ENCODE measurements at places on chromosomes 3 and 15.

- DNase-seq, result no peak
These were observed 73.8 kb upstream of the HRH1 start for GRCh38 chr3:11080492-11080891.

DNA sequence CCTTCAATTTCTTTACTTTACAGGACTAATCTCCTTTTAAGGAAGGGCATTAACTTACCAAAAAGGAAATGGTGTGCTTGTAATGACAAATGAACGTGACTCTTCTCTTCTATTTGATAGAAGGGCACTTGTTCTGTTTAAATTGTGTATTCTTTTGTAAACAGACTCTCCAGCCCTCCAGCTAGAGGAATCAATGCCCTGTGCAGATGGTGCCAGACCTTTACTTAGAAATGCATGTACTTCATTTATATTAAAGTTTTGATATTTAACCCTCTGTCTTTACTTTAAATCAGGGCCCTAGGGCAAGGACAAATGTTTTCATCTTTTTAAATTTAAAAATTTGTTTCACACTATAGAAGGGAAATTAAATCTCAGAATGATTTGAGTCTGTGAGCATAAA is 355.1 kb downstream of the GBE1 start:
- DNase-seq, result no peak

- DNase-seq, result no peak
These were observed 22.1 kb upstream of the WDR49 start for GRCh38 chr3:167675848-167676247.

- no peak for DNase-seq
These were observed 7.3 kb downstream of the ADAMTS17 start for GRCh38 chr15:100334456-100334855.

- peak; percentile 28 for DNase-seq
These were observed 64.0 kb upstream of the CPOX start for GRCh38 chr3:98657457-98657856.

- no peak for DNase-seq
These were observed 45.1 kb downstream of the MUC4 start for GRCh38 chr3:195766671-195767070.

- DNase-seq, result no peak
These were observed 430 bp downstream of the SLCO2A1 start for GRCh38 chr3:134029256-134029733.

DNA sequence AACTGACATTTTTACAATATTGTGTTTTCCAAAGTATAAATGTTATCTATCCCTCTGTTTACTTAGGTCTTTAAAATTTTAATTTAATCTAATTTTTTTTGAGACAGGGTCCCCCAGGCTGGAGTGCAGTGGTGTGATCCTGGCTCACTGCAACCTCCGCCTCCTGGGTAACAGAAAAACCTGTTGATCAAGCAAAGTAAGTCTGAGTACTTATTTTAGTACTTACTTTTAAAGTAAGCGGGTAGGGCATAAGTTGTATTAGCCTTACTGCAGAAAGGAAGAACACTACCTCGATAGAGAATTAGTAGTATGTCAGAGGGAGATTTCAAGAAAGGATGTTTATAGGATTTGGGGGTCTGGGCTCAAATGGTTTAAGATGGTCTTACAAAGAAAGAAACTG is 11.9 kb upstream of the FEM1B start:
- no peak for DNase-seq

GRCh38 chr15:45441686-45442085 is 63.3 kb upstream of the GATM start:
- DNase-seq, result no peak

GRCh38 chr3:73681610-73682009 is 56.9 kb upstream of the PDZRN3 start:
- no peak for DNase-seq

DNA sequence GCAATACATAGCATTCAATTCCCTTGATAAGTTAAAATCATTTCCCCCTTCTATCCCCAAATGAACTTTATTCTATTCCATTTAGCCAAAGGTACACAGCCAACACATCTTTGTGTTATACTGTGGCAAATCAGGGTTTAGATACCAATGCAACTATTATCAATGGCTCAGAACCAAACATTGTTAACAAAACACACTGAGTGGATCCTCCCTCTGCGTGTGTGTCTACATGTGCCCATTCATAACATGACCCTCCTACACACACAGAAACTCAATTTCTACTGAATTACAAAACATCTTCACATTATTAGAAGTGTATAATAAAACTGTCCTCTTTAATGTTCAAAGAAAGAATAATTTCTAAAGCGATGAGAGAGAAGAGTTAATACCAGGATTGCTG is 1.3 kb downstream of the TTBK2 start:
- no peak for DNase-seq

GRCh38 chr3:50194128-50194902 is 2.9 kb downstream of the GNAT1 start:
- DNase-seq, result peak; percentile 69

GRCh38 chr15:39202641-39203040 is 378.2 kb upstream of the THBS1 start:
- no peak for DNase-seq

- no peak for DNase-seq
These were observed 336.0 kb upstream of the ONECUT1 start for GRCh38 chr15:53126144-53126543.

DNA sequence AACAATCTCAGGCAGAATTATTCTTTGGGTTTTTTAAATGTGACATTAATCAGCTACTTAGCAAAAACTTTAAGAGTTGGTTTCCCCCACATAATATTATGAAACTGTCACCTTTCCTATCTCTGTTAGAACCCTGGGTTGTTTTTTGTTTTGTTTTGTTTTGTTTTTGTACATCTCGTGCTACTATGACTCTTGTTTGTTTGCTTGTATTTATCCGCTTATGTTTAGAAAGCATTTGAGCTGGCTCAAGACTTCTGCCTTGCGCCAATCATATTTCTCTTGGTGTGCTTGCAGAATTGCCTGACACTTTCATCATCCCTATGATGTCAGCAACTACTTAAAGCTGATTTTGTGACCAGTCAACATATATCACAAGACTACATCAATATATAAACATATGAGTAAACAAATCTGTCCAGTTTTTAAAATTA is 116.9 kb downstream of the DCLK3 start:
- DNase-seq, result no peak

DNA sequence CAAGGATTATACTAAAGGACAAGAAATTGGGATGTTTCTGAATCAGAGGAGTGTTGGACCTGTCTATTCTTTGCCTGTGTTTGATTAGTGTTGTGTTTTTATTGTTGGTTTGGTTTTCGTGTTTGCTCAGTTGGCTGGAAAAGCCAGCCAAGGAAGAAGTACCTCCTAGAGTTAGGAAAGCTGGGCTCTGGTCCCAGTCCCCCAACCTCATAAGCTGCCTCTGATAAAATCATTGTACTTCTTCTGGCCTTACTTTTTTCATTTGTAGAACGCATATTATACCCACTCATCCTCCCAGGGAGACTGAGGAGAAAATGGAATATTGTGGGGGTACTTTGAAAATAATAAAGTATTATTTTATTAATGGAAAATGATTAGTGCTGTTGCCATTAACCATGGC is 177.4 kb upstream of the TRIM42 start:
- no peak for DNase-seq

- no peak for DNase-seq
These were observed 126.5 kb upstream of the MITF start for GRCh38 chr3:69612791-69613190.

GRCh38 chr15:94258246-94258645 is 26.9 kb downstream of the MCTP2 start:
- no peak for DNase-seq

GRCh38 chr15:39392469-39393047 is 188.3 kb upstream of the THBS1 start:
- no peak for DNase-seq

DNA sequence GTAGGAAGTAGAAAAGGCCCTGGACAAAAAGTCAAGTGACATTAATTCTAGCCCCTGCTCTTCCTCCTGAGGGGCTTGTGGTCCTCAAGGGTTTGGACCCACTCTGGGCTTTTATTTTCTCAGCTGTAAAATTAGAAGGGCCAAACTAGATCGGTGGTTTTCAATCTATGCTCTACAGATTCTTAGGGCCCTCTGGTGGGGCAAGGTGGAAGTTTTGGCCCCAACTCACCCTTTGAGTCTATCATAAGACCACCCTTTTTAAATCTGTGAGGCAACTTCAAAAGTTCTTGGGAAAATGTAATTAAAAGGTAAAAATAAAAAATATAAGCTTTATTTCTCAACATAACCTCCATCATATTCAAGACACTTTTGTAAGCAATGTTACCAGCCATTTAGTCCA is 25.6 kb upstream of the CFAP161 start:
- no peak for DNase-seq

All from activated CD4-positive, alpha-beta T cell treated with anti-CD3 and anti-CD28 coated beads for 24 hours (primary cell).